Left lung (tissue), 14 donors: ENCODE measurements at places on chromosomes 6 and 20. TPM values are rescaled to one million over a fixed set of nuclear protein-coding genes. Genes with fewer than 3 reads are reported as not detected.

- no peaks in the 10 kb centered on the region for H3K27me3 ChIP-seq
- no peak for DNase-seq
- H3K36me3 ChIP-seq = no peaks in the 10 kb centered on the region
- H3K27ac ChIP-seq = no peak overlapping the region
These were observed 207.1 kb downstream of the NFATC2 start for GRCh38 chr20:51335329-51335841.

GRCh38 chr6:106884576-106884975 is 90.0 kb downstream of the CD24 start:
- no peaks in the 10 kb centered on the region for H3K36me3 ChIP-seq
- DNase-seq = no peak
- no peak overlapping the region for H3K27ac ChIP-seq
- no peak overlapping the region for H3K4me3 ChIP-seq
- H3K4me1 ChIP-seq = no peaks in the 10 kb centered on the region
- H3K27me3 ChIP-seq = no peaks in the 10 kb centered on the region

- H3K4me3 ChIP-seq = no peak overlapping the region
- DNase-seq = no peak
- no peaks in the 10 kb centered on the region for H3K27me3 ChIP-seq
- H3K4me1 ChIP-seq = no peaks in the 10 kb centered on the region
These were observed 24.9 kb upstream of the PLN start for GRCh38 chr6:118523216-118523615.

The SMLR1 gene
- not detected for total RNA-seq

The SLX4IP gene
- total RNA-seq = 6.9 TPM

The SLC22A7 gene
- total RNA-seq = not detected

- no peaks in the 10 kb centered on the region for H3K27me3 ChIP-seq
- peaks cover 4% of the 10 kb centered on the region for H3K4me1 ChIP-seq
- H3K36me3 ChIP-seq = no peaks in the 10 kb centered on the region
- peak; percentile 90 for DNase-seq
These were observed 5.6 kb downstream of the FILIP1 start for GRCh38 chr6:75488033-75488432.

DNA sequence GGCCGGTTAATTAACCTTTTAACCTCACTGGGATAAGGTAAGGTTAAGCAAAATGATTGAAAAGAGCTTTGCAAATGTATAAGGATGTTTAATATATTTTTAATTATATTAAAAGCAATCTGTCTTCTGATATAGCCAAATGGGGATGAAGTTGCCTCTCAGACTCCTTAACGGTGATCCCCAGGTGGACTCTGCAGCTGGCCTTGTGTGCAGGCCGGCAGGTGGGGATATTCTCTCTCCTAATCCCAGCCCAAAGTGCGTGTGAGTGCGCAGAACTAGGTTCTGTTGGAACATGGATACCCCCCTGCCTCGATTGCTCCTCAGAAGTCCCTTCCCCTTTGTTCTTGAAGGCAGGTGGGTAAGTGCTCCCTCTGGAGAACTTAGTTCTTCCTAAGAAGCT is 100.0 kb downstream of the NDUFAF5 start:
- no peaks in the 10 kb centered on the region for H3K27me3 ChIP-seq
- H3K4me1 ChIP-seq = no peaks in the 10 kb centered on the region
- DNase-seq = no peak
- no peak overlapping the region for H3K4me3 ChIP-seq
- no peak overlapping the region for H3K27ac ChIP-seq

The HRH3 gene
- total RNA-seq = not detected

The CTSA gene
- total RNA-seq = 268 TPM

GRCh38 chr6:44489910-44490604 is 102.6 kb downstream of the CDC5L start:
- no peaks in the 10 kb centered on the region for H3K36me3 ChIP-seq
- H3K27me3 ChIP-seq = no peaks in the 10 kb centered on the region
- H3K27ac ChIP-seq = peak overlapping the region; percentile 80
- peaks cover 4% of the 10 kb centered on the region for H3K4me1 ChIP-seq
- peak; percentile 61 for DNase-seq

GRCh38 chr20:34364223-34364506 is 1.1 kb downstream of the ITCH start:
- no peak for DNase-seq
- peaks cover 4% of the 10 kb centered on the region for H3K4me1 ChIP-seq
- H3K27me3 ChIP-seq = no peaks in the 10 kb centered on the region
- H3K27ac ChIP-seq = peak overlapping the region; percentile 92
- H3K4me3 ChIP-seq = peak overlapping the region; percentile 89
